ENCODE measurements at places on chromosomes 6 and 20. TPM values are rescaled to one million over a fixed set of nuclear protein-coding genes. Genes with fewer than 3 reads are reported as not detected.

Gene LPA
- 0.17 TPM for total RNA-seq

Gene TP53RK
- 26.0 TPM for total RNA-seq

Gene CYP39A1
- 1.8 TPM for total RNA-seq

Gene GABRR1
- total RNA-seq = 0.16 TPM

Gene EYS
- 0.38 TPM for total RNA-seq

Gene CGAS
- 14.8 TPM for total RNA-seq

Gene LY6G6F
- not detected for total RNA-seq

Gene WFDC12
- not detected for total RNA-seq

Gene MYB
- 10.4 TPM for total RNA-seq

Gene RNF144B
- 9.0 TPM for total RNA-seq
